HFFc6 (cell line): ENCODE measurements at places on chromosomes 2 and 18. TPM values are rescaled to one million over a fixed set of nuclear protein-coding genes. Genes with fewer than 3 reads are reported as not detected.

- no peak for DNase-seq
Observed at GRCh38 chr2:15817748-15818147, 122.6 kb upstream of the MYCN start.

- DNase-seq: no peak
Observed at GRCh38 chr2:209323738-209324137, 100.1 kb upstream of the MAP2 start.

DNA sequence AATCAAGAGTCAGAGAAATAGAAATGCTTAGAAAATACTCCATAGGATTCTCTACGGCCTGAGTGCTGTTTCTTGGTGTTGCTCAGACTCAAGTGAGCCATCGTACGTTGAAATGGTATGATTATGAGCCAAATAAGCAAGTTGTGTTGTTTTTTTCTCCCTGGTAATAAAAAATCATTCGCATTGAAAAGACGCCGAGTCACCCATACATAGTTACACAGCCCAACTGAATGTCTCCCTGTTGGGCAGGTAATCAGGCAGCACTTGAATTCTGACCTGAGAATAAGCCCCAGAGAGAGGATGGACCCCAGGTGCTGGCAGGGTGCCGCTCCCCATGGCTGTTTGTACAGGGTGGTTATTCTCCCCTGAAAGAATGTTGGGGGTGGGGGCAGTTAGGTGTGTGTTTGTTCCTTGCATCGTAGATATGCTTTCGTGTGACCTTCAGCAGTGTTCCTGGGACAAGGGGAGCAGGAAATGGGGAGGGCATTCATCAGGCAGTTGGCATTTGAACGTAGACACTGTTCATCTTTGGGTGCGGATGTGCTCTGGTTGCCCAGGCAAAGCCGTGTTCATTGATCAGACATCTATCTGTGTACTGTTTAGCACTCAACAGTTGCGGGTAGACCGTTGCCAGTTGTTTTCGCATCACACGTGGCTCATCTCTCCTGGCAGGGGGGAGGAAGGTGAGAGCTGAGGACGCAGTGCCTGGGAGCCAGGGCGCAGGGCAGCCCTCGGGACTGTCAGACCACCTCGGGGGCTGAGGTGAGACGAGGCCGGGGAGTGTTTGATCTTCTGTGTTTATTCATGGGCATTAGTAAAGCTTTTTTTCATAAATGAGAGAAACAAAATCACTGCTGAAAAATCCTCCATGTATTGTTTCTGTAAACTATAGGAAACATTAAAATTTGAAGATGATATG, 27.3 kb downstream of the MTCL1 start:
- DNase-seq: no peak

DNA sequence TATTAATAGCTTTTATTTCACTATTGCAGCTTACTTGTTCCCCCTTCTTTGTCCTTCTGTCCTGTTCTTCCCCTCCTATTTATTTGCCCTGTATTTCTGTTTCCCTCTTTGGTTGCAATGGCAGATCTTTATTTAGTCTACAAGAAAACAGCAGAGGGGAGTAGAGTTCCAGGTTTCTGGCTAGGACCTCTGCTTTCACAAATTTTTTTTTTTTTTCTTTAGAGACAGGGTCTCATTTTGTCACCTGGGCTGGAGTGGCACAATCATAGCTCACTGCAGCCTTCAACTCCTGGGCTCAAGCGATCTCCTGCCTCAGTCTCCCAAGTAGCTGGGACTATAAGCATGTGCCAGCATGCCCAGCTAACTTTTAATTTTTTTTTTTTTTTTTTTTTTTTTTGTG, 188.1 kb upstream of the SPRED2 start:
- DNase-seq: no peak

- DNase-seq: no peak
Observed at GRCh38 chr2:144518748-144519596, 947 bp downstream of the ZEB2 start.

GRCh38 chr2:10305715-10306114, 3.0 kb downstream of the HPCAL1 start:
- no peak for DNase-seq

The EVX2 gene
- total RNA-seq: not detected in 3 replicates

The SRD5A2 gene
- not detected in 3 replicates for total RNA-seq

The LOXL3 gene
- 59.8 to 75.7 TPM (median 62.3 TPM) in 3 replicates for total RNA-seq

The UNC80 gene
- total RNA-seq: not detected in 2 replicates

The MATN3 gene
- 0.69 to 1.4 TPM (median 1.4 TPM) in 3 replicates for total RNA-seq

The SLC39A6 gene
- total RNA-seq: 62.7 to 69.1 TPM (median 65.6 TPM) in 3 replicates

The DPYSL5 gene
- not detected in 2 replicates for total RNA-seq
